ENCODE measurements at places on chromosomes 11 and 22.

DNA sequence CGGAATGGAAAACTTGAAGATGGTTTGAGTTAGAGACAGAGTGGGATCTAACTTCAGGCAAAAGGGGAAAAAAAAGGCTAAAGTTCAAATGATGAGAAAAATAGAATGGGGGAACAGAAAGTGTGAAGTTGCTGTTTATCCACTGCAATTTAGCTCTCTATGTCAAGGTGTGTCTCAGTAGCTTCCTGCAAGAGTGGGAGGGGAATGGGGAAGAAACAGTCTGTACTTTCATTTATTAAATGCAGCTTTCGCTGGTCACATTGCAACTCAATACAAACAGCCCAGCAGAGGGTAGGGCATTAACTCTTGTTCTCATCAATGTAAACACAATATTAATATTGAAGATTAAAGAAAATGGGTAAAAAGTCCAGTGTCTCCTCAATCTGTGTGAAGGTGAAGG is 214.7 kb upstream of the SYN3 start:
- H3K27me3 ChIP-seq, result no peaks in the 10 kb centered on the region
- DNase-seq, result no peak
- peak overlapping the region; percentile 24 for H3K27ac ChIP-seq
- H3K4me1 ChIP-seq, result no peaks in the 10 kb centered on the region
- H3K36me3 ChIP-seq, result peaks cover 34% of the 10 kb centered on the region

DNA sequence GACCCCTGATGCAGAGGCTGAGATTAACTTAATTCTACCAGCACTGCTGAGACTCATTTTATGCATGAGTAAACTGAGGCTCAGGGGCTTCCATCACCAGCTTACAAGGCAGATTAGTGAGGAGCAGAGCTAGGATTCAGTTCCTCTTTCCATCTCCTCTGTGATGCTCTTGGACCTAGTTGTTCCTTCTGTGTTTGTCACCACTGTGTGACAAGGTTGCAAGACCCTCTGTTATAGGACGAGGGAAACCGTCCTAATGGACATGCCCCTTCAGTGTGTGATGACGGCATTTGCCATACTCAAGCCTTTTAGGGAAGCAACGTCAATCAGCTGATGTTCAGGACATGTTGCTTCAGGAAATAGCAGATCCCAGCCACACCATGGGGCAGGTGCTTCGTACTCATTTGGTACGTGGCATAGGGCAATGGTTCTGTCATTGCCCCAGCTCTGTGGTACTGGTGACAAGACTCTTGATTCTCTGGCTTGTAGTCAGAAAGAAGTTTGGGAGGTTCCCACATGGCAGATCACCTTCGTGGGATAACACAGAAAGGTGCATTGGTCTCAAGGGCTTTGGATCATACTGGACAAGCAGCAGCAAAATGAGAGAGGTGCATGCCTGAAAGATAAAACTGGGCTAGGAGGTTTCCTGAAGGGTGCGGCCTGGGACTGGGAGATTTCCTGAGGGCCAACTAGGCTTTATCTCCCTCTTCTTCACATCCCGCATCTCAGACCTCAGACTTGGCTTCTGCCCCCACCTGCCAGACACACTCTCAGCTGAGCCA is 23.9 kb upstream of the CD44 start:
- DNase-seq, result no peak
- no peak overlapping the region for H3K27ac ChIP-seq
- H3K4me1 ChIP-seq, result peaks cover 18% of the 10 kb centered on the region
- no peaks in the 10 kb centered on the region for H3K27me3 ChIP-seq
- no peaks in the 10 kb centered on the region for H3K36me3 ChIP-seq

DNA sequence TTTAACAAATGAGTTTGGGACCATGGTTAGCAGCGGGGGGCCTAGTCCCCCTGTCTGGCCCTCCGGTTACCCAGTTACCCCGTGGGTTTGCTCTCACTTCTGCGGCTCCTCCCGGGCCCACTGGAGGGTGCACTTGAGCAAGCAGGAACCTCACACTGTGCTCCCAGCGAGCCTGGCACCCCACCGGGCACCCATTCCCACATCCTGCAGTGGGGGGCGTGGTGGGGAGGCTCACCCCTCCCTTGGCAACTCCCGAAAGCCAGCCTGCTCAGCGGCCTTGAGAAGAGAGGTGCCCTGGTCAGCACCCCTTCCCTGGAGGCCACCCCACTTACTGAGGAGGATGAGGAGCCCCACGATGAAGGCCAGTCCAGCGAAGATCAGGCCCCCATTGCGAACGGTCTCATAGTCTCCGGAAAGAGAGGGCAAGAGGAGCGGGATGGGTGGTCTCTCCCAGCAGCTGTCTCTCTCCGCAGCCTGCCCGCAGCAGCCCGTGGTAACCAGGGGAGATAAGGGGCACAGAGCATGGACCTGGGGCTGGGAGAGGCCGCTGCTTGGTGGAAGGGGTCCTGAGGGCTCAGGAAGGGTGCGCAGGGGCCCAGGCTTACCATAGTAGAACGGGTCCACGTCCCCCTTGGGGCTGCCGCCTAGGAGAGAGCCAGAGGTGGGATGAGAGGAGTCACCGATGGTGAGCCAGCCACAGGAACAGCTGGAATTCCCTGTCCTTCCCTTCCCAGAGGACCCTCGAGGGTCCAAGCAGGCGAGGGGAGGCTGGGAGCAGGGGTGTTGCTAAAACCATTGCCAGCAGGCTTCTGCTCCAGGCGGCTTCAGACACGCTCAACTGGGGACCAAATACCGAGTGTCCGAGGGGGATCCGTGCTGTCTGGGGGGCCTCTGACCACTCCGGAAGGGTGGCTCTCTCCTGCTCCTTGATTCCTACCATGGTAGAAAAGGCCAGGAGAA is 2.2 kb downstream of the FXYD2 start:
- no peak overlapping the region for H3K27ac ChIP-seq
- H3K4me3 ChIP-seq, result no peak overlapping the region
- H3K36me3 ChIP-seq, result no peaks in the 10 kb centered on the region
- peak; percentile 21 for DNase-seq
- no peaks in the 10 kb centered on the region for H3K27me3 ChIP-seq

- H3K27ac ChIP-seq, result no peak overlapping the region
- DNase-seq, result no peak
- no peaks in the 10 kb centered on the region for H3K27me3 ChIP-seq
- no peak overlapping the region for H3K4me3 ChIP-seq
These were observed 46.7 kb upstream of the INCENP start for GRCh38 chr11:62077132-62077531.
